Right cardiac atrium (tissue), 5 donors: ENCODE measurements at places on chromosomes 2 and 18.
A peak's percentile ranks its signal among the peaks of the same experiment; 100 is the strongest.

DNA sequence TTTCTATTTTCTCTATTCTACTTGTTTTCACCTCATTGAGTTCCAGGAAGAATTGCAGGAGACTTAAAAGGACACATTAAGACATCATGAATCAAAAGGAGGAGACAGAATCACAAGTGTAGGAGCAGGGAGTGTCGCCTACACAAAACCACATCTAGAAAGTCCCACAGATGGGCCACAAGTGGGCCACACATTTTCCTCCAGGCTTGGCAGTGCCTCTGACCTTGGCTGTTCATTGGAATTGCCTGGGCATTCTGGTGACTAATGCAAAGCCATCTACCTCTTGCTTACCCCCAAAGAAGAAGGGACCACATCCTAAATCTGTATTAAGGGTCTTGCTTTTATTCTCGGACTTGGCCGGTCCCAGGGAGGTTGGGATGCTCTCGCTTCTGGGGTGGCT lies 103.6 kb downstream of the KLHL29 start:
- DNase-seq: no peak

DNA sequence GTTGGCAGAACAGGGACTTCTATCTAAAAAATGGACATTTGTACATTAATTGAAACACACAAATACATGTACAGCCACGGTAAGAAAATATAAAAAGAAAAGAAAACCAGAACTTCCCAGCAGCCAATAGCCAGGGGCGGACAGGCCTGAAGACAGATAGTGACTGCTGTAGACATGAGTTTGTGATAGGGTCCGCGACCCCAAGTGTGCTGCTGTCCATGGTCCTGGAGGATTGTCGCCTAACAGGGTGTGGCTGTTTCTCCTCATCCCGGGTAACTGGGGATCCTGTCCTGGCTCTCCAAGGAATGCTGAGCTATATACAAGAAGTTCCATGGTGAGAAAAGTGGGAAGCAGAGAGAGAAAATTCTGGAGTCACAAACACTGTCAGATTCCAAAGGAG lies 266.5 kb upstream of the SALL3 start:
- DNase-seq: no peak

DNA sequence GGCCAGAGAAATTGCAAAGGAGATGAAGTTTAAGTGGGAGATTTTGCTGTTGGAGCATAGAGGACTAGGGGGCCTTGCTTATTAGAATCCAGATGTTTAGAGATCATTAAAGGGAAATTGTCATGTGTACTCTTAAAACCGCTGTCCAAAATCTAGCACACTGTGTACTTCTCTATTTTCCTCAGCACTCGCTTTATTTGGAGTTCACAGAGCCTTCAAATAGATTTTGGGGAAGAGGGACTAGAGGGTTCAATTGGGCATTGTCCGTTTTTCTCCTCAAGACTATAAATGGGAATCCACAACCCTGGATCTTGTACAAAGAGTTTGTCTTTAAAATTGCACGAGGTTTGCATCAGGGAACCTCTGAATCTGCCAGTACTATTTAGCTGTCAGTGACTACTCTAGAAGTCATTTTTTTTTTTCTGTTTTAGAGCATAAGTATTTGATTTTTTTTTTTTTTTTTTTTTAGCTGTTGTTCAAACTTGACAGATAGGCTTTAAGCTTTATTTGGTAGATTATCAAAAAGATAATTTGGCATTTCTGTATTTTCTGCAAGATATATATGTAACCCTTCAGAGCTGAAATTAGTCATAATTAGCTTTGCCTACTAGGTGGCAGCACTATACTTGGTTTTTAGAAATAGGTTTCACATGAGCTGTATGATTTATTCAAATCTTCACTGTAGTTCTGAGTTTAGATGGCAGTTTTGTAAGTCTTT lies 14.2 kb downstream of the PMS1 start:
- DNase-seq: no peak

DNA sequence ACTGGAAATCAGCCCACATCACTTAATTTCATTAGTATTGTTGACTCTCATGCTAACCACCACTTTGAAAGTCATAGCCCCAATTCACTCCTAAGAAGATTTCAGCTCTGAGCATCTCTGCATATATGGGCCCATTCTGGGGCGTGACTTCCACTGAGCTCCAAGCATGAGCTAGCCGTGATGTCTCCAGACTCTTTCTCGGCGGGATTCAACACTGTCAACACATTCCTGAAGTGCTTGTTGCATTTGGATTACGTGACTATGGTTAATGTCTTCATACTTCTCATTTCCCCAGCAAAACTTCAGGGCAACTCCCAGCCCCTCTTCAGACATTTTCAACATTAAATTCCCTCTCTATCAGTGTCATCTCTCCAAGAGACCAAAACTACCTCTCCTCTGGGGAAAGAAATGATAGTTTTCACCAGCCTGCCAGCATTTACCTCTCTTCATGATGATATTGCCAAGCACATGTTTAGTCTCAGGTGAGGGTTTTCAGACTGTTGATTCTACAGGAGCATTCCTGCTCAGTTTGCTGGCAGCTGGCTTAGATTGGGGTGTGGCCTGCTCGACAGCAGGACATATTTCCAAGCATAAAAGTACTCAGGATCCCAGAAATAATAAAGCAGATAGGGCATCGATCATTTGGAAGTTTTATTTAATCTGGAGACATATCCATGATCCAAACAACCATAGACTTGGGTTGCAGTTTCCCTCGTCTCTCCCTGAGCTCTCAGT lies 81.7 kb downstream of the FEZ2 start:
- no peak for DNase-seq

DNA sequence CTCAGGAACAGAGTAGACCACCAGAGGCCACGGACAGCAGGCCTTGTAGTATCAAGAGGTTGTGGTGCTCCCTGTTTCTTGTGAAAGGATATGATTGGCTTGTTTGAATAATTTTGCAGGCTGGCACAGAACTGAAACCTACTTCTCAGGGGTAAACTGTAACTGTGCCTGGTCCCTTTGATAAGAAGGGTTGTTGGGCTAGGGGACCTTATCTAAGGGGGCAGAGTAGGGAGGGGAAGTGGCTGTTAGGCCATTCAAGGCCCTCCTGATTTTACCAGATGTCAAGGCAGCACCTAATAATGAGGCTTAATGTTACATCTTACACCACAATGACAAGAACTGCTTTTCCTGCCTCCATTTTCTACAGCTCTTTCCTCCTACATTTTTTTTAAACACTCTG lies 45.6 kb downstream of the GPR39 start:
- no peak for DNase-seq

DNA sequence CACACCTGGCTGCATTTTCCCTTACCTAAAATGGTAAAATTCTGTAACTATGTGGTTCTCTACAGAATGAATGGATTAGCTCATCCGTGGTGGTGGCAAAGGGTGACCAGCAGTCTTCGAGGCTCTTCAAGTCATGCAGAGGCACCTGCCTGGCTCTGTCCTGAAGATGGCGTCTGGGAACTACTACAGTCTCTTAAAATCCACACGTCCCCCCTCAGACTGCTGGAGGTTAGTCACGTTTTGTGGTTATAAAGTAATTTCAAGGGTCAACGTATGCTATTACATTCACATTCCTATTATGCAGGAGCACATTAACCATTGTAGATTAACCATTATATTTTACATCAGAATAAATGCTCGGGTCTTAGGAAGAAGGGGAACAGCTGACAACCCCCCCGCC lies 616.7 kb downstream of the GALR1 start:
- DNase-seq: no peak

DNA sequence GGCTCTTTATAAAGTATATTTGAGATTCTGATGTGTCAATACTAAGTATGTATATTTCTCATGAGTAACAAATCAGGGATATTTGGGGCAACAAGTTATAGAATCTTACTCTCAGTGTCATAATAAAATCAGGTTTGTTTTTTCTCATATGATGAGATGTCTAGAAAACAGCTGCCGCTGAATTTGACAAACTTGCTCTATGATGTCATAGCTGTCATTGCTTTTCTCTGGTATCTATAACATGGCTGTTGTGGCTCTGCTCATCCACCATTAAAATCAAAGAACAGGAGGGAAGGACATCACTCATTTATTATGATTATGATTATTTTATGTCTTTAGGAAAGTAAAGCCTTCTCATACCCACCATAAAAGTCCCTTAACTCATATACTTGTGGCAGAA lies 417.2 kb upstream of the LRRTM4 start:
- DNase-seq: no peak

GRCh38 chr2:197809064-197809463 lies 4.7 kb downstream of the PLCL1 start:
- no peak for DNase-seq

DNA sequence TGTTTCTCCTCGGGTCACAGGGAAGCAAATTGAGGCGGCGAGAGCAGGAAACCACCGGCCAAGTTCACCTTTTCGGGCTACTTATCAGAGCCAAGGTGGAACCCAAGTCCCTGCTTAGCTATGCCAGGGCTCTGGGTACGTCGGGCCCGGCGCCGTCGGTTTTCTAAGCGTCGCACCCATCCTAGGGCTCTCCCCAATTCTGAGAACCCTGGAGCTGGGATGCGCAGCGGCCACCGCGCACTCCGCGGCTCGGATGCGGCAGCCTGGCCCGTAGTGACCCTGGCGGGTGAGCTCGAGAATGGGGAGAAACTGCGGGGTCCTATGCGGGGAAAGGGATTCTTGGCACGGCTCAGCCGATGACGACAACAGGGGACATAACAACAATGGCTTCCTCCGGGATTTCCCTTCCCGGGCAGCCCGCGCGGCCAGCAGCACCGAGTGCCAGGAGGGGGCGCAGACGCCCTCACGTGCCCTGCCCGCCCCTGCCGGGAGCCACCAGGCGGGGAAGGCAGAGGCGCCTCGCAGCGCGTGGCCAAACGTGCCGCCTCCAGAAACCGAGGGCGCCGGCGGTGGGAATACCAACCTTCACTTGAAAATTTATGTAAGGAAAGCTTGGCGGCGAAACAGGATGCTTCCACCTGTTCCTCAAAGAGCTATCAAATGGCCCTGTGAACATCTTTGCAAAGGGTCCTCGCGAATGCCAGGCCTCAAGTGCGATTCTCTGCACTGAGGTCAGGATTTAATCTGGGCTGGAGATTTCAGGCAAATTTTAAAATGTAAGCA lies 2.1 kb upstream of the SLC30A3 start:
- DNase-seq: peak; percentile 90

GRCh38 chr2:157056200-157056676 lies 201.3 kb upstream of the GALNT5 start:
- no peak for DNase-seq

- DNase-seq: no peak
These were observed 78.2 kb downstream of the COA5 start for GRCh38 chr2:98530114-98530513.

GRCh38 chr2:186780701-186781316 lies 68.2 kb downstream of the ZSWIM2 start:
- no peak for DNase-seq

GRCh38 chr2:130951018-130951417 lies 114.3 kb downstream of the ARHGEF4 start:
- no peak for DNase-seq

GRCh38 chr2:222859786-222860612 lies 837 bp upstream of the ACSL3 start:
- DNase-seq: peak; percentile 69

DNA sequence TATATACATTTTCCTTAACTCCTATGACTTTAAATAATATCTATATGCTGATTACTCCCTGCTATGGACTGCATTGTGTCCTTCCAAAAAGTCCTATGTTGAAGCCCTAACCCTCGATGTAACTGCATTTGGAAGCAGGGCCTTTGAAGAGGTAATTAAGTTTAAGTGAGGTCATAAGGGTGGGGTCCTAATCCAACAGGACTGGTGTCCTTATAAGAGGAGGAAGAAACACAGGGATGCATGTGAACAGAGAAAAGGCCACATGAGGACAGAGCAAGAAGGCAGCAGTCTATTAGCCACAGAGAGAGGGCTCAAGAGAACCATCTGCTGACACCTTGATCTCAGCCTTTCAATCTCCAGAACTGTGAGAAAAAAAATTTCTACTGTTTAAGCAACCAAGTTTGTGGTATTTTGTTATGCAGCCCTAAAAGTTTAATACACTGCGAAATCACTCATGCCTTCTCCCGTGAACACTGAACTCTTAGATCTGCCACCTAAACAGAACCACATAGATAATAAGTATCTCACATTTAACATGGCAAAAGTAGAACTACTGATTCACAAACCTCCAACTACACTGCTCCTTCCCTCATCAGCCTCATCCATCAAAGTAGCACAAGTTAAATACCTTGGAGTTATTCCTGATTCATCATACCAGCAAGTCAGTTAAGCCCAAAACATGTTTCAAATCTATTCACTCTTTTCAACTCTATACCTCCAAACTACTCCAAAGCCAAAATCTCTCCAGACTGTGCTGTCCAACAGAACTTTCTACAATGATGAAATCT lies 65.4 kb downstream of the HIBCH start:
- DNase-seq: no peak

- DNase-seq: no peak
These were observed 7.1 kb upstream of the KCMF1 start for GRCh38 chr2:84963692-84964405.

DNA sequence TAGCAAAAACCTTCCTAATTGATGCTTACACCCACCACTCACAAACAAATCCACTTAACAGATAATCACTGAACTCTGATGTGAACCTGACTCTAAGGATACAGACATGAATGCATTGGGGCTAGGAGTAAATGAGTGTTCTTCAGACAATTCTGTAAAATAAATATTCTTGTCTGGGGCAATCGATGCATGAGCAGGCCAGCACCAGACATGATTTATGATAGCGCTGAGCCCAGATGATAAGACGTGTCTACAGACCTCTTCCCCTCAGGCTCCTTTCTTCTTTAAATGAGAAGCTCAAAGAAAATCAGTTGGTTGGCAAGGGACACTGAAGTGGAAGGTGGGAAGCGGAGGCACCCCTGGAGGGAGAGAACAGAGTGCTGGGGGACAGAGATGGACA lies 27.3 kb upstream of the BIN1 start:
- no peak for DNase-seq

GRCh38 chr2:166031054-166031453 lies 77.5 kb upstream of the TTC21B start:
- no peak for DNase-seq

GRCh38 chr2:43047187-43047780 lies 179.1 kb downstream of the ZFP36L2 start:
- no peak for DNase-seq

DNA sequence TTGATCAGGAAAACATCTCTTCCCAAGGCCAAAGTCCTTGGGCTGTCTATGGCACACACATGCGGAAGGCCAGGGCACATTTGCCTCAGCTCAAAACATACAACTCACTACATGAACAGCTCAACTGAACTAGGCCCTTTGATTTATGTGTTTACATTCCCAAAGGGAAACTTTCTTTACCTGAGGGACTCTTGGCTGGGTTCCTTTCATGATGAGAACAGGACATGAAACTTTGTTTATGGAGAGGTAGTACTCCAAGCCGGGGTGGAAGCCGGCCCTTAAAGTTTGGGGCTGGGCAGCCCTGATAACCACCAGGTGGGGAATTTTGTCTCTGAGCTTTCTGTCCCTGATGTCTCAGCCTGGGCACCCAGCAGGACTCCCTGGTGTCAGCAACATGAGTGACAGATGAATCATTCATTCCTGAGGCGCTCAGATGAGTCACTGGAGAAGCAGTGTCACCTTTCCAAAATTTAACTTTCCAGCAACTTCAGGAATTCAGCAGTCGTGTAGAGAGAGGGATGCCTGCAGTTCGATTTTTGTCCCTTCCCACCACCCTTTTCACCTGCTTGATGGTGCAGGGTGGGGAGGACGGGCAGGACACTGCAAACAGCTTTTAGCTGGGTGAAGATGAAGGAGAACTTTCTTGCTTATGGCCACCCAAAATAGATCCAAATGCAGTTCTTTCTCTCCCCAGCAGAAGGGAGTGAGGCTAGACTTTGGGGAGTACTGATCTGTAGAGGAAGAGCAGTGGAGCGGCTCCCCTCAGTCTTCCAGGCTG lies 331.6 kb downstream of the DYSF start:
- no peak for DNase-seq
